Naive thymus-derived CD4-positive, alpha-beta T cell (primary cell): ENCODE measurements at places on chromosomes 5 and 9.

GRCh38 chr5:9499498-9499876, 46.4 kb downstream of the SEMA5A start:
- DNase-seq: no peak

GRCh38 chr5:151622367-151623088, 31.4 kb upstream of the FAT2 start:
- DNase-seq: no peak

DNA sequence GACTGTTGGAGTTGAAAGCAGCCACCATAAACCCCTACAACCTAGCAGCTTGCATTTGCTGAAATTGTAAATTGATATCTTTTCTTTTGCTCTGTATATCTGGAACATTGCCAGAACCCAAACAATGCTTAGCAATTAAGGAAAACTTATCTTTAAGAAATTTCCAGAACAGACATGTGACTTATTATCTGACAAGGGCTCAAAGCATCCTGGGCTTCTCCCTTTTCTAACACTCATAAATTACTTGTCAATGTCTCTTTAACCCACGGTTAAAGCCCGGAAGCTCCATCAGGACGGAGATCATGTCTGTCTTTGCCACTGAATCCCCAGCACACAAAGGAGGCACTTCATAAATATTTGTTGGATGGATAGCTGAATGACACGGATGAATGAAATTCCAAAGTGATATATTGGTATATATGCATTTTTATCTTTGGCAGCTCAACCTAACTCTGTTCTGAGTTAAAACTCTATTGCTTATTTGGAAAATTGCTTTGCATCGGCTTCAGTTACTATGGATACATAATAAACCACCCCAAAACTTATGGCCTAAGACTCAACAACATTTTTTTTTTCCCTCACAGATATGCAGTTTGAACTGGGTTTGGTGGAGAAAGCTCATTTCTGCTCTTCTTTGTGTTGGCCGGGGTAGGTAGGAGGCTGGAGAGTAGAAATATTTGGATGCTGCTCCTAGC, 103.1 kb upstream of the CLINT1 start:
- DNase-seq: no peak

GRCh38 chr5:115379622-115380344, 83.3 kb upstream of the CCDC112 start:
- DNase-seq: no peak

- no peak for DNase-seq
These were observed 12.2 kb downstream of the LCN12 start for GRCh38 chr9:136964171-136964689.

DNA sequence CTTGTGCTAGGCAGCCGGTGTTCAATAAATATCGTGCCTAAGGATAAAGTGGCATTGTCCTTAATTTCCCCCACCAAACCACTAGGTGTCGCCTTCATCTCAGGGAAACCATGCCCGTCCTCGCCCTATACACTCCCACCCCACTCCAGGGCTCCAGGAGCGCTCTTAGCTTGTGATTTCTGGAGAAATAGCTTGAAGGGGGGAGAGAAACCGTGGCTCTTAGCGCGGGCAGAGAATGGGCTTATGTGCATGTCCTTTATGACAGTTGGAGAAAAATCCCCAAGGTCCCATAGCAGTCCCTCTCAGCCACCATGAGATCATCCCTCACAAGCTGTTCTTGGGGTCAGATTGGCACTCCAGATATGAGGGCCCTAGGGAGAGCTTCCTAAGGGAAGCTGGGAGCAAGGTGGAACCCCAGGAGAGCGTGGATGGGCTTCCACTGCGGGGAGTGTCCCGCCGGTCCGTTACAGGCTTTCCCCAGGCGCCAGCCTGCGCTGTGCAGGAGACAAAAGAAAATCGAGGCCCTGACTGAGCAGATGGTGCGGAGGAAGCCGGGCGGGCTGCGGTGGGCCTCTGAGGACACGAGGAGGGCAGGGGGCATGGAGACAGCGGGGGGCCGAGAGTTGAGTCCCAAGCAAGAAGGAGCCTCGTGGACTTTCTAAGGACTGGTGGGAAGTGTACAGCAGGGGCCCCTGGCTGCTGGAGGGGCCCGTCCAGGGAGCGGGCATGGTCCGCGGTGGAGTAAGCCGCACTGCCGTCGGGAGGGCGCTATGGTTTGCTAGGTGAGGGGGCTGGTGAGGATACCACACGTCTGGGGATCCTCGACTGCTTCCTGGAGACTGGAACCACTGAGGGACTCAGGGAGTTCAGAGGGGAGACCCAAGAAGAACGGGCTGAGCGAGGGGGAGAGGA, 750 bp upstream of the NPR2 start:
- peak; percentile 70 for DNase-seq

- DNase-seq: no peak
These were observed 90.1 kb downstream of the ADAMTS6 start for GRCh38 chr5:65391591-65391990.

DNA sequence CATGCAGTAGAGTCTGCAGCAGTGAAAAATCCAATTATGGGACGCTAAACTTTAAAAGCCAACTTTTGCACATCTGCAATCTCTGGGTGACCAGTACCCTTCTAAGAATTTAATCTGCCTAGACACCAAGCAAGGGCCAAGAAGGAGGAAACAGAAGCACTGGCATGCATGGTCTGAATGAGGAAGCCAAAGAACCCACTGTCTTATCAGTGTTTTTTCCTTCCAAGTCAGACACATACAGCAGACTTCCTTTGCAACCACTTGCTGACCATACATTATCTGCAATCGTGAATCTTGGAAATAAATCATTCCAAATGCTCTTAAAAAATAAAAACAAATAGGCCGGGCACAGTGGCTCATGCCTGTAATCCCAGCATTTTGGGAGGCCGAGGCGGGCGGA, 65.9 kb downstream of the DEPDC1B start:
- DNase-seq: no peak

- DNase-seq: no peak
These were observed 129.0 kb upstream of the HMHB1 start for GRCh38 chr5:143682929-143683386.

- DNase-seq: no peak
These were observed 43.4 kb downstream of the COL15A1 start for GRCh38 chr9:98986866-98987651.

DNA sequence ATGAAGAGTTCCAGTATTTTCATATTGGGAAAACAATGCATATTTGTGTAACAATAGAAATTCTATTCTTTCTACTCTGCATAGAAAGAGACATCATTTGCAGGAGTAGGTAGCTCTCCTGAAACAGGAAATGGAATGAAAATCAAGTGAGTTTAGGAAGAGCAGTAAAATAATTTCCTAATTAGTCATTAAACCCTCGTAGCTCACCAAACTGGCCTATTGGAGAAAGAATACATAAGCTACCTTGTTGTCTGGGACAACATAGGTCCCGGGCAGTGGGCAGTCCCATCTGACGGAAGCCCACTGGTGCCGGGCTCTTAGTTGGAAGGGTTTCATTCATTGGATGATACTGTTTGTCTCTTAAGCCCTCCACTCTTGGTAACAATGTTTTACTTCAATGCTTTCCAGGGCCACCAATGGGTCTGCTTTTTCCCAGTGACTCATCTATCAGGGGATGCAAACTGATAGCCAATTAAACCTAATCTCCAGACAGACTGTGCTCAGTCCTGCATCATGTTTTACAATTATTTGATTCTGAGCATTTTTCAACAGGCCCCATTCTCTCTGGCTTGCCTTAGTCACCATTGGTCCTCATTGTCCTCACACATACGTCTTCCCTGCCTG, 46.5 kb downstream of the GNA14 start:
- DNase-seq: no peak

- no peak for DNase-seq
These were observed 34.1 kb downstream of the CFAP77 start for GRCh38 chr9:132443951-132444607.

DNA sequence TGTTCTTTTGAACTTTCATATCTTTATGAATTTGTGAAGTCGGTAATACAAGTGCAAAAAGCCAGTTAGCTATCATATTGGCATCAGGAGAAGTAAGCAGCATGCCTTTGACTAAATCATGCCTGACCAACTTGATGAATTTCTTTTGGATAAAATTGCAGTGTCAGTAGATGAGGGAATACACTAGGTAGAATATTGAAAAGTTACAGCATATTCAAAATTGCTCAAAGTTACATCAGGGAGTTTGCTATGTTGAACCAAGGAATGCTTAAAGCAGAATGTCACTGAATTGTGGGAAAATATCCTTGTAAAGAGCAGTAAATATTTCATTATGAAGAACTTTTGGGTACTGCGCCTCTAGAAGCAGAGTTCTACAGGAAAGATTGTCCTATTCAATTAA, 87.1 kb upstream of the TLX3 start:
- no peak for DNase-seq

DNA sequence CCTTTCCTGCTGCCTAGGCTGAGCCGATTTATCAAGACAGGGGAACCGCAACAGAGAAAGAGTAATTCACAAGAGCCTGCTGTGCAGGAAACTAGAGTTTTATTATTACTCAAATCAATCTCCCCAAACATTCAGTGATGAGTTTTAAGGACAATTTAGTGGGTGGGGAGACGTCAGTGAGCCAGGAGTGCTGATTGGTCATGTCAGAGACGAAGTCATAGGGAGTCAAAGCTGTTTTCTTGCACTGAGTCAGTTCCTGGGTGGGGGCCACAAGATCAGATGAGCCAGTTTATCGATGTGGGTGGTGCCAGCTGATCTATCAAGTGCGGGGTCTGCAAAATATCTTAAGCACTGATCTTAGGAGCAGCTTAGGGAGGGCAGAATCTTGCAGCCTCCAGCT, 19.0 kb downstream of the SNX24 start:
- DNase-seq: no peak

- no peak for DNase-seq
These were observed 69.6 kb downstream of the CWC27 start for GRCh38 chr5:64838376-64838775.
